NCI-H1930 (cell line): ENCODE measurements at places on chromosomes 12 and 14.

DNA sequence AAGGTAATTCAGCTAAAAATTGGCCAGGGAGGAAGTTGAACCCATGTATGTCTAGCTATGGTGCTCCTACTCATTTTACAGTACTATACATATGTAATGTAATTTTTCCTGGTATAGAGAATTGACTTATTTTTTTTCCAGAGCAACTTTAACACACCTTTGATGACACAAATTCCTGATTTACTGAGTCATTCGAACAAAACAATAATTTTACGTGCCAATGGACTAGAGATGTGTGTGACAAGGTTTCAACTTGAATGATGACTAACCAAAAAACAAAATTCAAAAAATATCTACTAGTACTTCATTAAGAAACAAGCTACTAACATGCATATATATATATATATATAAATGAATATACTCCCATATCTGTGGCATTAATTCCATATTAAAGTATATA is 180.5 kb downstream of the KITLG start:
- DNase-seq = no peak

- no peak for DNase-seq
These were observed 196.2 kb upstream of the ARHGAP5 start for GRCh38 chr14:31880935-31881334.

- no peak for DNase-seq
These were observed 75.3 kb upstream of the TMPO start for GRCh38 chr12:98439981-98440581.

- no peak for DNase-seq
These were observed 17.1 kb upstream of the YBX3 start for GRCh38 chr12:10740182-10740581.

- no peak for DNase-seq
These were observed at the start of gene EAPP for GRCh38 chr14:34539407-34540180. EAPP (minus strand) TSS chr14:34539701; CDS start chr14:34539628, 73 bp downstream.

GRCh38 chr12:130706311-130706710 is 9.8 kb downstream of the RIMBP2 start:
- DNase-seq = no peak

DNA sequence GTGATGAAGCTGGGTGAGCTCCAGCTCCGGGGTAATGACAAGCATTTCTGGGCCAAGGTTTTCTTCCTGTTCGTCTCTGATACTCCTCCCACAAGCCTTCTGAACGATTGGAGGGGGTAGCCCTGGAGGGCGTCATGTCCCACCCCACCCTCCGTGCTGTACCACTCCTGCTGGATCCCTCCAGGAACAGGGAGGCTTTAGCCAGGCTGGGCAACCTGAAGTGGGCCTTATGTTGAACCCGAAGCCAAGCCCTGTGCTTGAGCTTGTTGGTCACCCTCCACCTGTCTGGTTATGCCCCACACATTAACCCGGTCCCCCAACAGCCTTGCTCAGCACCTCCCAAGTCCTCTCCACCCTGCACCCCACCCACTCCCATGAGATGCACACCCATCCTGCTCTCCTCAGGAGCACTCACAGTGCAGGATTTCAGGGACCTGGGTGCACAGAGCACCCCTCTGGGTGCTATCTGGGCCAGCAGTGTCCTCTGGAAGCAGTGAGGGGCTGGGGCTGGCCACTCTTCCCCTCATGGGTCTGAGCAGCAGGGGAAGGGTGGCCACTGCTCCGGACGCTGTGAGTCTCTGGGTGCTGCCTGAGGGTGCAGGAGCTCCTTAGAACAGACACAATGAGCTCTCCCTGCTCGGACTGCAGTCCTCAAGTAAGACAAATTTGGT is 6.8 kb upstream of the KRT83 start:
- DNase-seq = no peak

DNA sequence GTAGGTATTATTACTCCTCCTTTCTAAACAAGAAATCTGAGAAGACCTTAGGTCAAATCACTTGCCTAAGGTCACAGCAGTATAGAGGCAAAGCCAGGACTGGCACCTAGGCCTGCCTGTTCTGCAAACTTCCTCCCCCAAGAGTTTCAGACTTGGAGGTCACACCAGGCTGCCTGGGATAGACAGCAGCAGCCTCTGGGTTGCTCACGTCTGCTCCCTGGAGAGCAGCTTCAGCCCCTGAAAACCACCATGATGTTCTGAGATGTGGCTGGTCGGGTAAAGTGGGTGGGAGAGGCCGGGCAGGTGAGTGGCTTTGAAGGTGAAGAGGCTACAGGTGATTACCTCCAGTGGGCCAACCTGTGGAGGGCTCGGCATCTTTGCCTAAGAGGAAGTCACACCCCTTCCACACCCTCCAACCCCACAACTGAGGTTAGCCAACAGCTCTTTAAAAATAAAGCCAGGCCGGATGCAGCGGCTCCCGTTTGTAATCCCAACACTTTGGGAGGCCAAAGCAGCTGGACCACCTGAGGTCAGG is 37.0 kb upstream of the PNMA1 start:
- no peak for DNase-seq

DNA sequence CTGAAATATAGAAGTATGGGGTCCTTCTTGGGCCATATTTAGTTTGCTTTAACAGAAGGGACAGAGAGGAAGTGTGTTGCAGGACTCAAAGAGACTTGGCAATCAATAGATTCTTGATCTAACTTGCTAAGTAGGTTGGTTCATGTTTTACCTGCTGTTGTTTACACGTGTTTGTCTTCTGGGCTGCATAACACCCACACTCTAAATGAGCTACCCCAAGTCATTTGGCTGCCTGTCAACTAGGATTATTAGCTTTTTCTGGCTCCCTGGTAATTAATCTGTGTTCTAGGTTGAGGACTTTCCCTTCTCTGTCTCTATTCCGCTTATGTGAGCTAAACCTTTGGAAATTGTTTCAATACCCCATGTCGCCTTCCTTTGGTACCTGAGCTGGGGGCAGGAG is 10.1 kb upstream of the TBPL2 start:
- no peak for DNase-seq

- DNase-seq = no peak
These were observed 14.6 kb upstream of the FOS start for GRCh38 chr14:75264036-75264435.

DNA sequence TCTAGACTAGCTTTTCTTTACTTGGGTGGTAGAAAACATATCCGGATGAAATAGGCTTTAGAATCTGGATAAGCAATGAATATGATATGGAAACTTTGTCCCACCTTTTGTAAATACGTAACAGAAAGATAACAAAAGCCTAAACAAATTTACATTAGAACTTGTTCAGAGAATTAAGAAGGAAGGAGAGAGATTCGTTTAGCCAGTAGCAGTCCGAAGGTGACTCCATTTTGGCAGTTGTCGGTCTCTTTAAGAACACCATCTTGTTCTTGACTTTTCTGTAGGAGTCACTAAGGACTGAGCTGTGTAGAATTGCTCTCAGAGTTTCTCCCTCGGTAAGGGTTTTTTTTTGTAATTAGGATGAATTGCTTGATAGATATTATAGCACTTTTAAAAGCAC is 475.1 kb downstream of the PCNX1 start:
- DNase-seq = no peak
